ENCODE measurements at places on chromosomes 16 and 17.

GRCh38 chr16:30456302-30456701 lies 10.6 kb upstream of the SEPHS2 start:
- DNase-seq = no peak

DNA sequence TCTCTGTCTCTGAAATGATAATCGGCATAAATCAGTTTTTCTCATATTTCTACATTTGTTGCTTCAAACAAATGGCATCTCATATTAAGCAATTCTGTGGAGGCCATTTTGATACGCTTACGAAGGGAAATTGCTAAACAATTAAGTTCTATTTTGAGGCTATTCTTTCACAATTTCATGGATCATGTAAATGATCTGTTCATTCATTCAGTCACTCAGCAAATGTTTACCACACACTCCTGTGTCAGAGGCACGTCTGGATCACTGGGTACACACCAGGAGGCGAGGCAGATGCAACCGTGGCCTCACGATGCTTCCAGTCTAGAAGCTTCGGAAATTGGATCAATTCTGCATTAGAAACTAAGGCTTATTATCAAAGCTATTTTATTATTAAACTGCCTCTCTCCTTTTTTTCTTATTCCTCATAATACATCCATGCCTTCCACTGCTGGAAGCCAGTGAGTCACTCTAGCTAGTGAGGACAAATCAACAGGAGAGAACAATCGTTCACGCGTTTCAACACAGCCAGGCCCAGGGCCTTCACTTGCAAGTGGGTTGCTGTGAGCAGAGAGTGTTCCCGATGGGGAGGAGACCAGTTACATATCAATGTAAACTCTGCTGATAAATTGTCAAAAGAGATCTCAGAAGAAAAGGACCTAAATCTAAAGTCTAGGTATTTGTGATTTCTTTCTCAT lies 11.3 kb upstream of the SLC39A11 start:
- DNase-seq = no peak

GRCh38 chr16:57788252-57788841 lies 13.9 kb downstream of the KIFC3 start:
- DNase-seq = peak; percentile 58

- DNase-seq = peak; percentile 89
Measured at GRCh38 chr16:58027161-58027915, 1.8 kb downstream of the MMP15 start.

DNA sequence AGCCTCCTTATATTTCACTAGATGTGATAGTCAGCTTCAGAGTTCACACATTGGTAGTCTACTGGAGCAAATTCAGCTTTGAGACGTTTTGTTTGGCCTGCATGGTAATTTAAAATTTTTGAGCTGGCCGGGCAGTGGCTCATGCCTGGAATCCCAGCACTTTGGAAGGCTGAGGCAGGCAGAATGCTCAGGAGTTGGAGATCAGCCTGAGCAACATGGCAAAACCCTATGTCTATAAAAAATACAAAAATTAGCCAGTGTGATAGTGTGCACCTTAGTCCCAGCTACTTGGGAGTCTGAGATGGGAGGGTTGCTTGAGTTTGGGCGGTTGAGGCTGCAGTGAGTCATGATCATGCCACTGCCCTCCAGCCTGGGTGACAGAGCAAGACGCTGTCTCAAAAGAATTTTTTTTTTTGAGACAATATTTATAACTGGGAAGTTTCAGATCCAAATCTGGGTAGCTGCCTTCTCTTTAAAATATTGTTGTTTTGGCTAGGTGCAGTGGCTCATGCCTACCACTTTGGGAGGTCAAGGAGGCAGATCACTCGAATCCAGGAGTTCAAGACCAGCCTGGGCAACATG lies 4.8 kb upstream of the BLMH start:
- no peak for DNase-seq

GRCh38 chr17:57655553-57655952 lies 89.5 kb downstream of the CCDC182 start:
- no peak for DNase-seq

GRCh38 chr17:12851901-12852435 lies 62.7 kb downstream of the ARHGAP44 start:
- no peak for DNase-seq

- DNase-seq = no peak
Measured at GRCh38 chr17:59433586-59433985, 102.1 kb downstream of the YPEL2 start.

DNA sequence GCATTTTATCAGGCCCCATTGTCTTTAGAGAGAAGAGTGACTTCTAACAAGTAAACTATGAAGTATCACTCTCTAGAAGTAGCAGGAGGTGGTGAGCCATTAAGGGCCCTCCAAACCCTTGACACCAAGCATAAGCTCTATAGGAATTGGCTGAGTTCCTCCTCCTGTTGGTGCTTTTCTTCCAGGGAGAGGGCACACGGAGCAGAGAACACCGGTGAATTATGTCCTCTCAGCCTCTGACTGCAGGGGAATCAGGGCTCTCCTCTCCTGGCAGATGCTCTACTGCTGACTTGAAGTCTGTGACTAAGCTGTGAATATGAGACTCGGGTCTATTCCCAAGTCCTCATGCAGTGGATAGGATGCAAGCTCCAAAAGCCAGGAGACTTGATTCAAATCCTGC lies 32.3 kb downstream of the CHD9 start:
- DNase-seq = no peak

- DNase-seq = no peak
Measured at GRCh38 chr17:15884731-15885130, 60.2 kb upstream of the ADORA2B start.

DNA sequence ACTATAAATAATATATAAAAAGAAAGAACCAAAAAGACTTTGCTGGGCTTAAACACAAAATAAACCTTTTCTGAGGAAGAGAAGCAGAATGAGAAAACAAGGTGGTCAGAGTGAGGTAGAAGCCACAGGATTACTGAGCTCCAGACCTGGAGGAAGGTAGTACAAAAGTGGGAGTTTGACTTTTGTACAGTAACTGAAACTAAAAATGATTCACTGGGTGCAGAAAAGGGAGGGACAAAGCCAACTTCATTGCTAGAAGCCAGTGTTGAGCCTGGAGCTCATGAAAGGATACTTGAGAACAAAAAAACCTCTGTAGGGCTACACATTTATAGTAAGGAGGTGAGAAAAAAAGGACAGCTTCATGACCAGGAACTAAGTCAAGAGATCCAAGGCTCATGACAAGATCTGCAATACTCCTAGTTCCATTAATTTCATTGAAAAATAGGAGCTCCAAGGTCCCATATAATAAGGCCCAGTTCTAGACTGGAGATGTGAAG lies 45.5 kb downstream of the PKD1L3 start:
- DNase-seq = no peak
